Activated naive CD4-positive, alpha-beta T cell treated with anti-CD3 and anti-CD28 coated beads, Interleukin-2, amount 10 ng/mL, durations not matched to agents 7 days and 5 days (primary cell): ENCODE measurements at places on chromosomes 7 and 10.

GRCh38 chr7:118747473-118747872 lies 523.0 kb downstream of the ANKRD7 start:
- no peak overlapping the region for H3K4me3 ChIP-seq
- no peaks in the 10 kb centered on the region for H3K36me3 ChIP-seq
- DNase-seq, result no peak
- no peaks in the 10 kb centered on the region for H3K27me3 ChIP-seq

- H3K27me3 ChIP-seq, result no peaks in the 10 kb centered on the region
- H3K27ac ChIP-seq, result no peak overlapping the region
- no peaks in the 10 kb centered on the region for H3K4me1 ChIP-seq
- no peak overlapping the region for H3K4me3 ChIP-seq
These were observed 38.1 kb downstream of the RELN start for GRCh38 chr7:103951311-103951710.

- H3K4me1 ChIP-seq, result peaks cover 7% of the 10 kb centered on the region
- peak overlapping the region; percentile 50 for H3K4me3 ChIP-seq
- peaks cover 64% of the 10 kb centered on the region for H3K27me3 ChIP-seq
- no peak overlapping the region for H3K27ac ChIP-seq
These were observed 33.7 kb downstream of the AP5Z1 start for GRCh38 chr7:4809091-4809591.

GRCh38 chr10:28768227-28768626 lies 90.9 kb downstream of the BAMBI start:
- H3K27ac ChIP-seq, result no peak overlapping the region
- H3K4me1 ChIP-seq, result no peaks in the 10 kb centered on the region
- no peak overlapping the region for H3K4me3 ChIP-seq
- no peak for DNase-seq
- no peaks in the 10 kb centered on the region for H3K36me3 ChIP-seq

- no peaks in the 10 kb centered on the region for H3K36me3 ChIP-seq
- H3K4me1 ChIP-seq, result no peaks in the 10 kb centered on the region
- no peak overlapping the region for H3K4me3 ChIP-seq
- no peak overlapping the region for H3K27ac ChIP-seq
- H3K27me3 ChIP-seq, result peaks cover 12% of the 10 kb centered on the region
- no peak for DNase-seq
These were observed 22.0 kb downstream of the SUN3 start for GRCh38 chr7:48006866-48007265.

DNA sequence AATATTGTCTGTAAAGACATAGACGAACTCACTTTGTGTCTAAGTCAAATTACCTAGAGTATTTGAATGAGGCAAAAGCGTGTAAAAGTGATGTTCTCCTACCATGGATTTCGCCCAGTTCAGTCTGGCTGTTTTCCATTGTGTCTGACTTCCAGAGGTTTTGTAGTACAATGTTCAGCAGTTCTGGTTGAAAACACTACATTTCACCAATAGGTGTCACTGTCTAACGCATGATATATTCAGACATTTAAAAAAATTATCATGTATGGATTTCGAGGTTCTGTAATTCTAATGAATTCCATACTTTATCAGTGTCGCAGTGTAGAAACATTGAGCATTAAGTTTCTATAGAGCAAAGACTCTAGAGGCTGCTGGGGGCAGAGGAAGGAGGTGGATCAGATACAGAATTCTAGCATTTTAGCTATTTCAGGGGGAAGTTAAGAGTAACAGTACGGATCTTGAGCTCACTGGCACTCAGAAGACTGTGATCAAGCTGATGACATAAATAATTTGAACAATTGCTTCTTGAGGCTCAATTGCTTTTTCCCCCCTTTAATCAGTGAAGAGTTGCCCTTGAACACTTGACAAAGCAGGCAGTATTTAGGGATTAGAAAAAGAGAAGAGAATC lies 196.9 kb upstream of the RHOBTB1 start:
- no peak for DNase-seq
- H3K4me1 ChIP-seq, result no peaks in the 10 kb centered on the region
- H3K27ac ChIP-seq, result no peak overlapping the region
- no peaks in the 10 kb centered on the region for H3K36me3 ChIP-seq

DNA sequence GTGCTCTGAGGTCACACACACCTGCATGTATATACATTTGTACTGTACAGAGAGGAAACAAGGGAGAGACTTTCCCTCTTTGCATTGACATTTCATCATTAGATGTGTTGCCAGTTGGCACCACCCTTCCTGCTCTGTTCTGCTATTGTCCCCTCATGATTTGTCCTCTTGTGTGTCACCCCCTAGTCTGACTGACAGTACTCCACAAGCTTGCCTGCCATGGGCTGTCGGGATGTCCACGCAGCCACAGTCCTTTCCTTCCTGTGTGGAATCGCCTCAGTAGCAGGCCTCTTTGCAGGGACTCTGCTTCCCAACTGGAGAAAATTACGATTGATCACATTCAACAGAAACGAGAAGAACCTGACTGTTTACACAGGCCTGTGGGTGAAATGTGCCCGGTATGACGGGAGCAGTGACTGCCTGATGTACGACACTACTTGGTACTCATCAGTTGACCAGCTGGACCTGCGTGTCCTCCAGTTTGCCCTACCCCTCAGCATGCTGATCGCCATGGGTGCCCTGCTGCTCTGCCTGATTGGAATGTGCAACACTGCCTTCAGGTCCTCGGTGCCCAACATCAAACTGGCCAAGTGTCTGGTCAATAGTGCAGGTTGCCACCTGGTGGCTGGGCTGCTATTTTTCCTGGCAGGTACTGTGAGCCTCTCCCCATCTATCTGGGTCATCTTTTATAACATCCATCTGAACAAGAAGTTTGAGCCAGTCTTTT lies 9.4 kb downstream of the CLDN12 start:
- no peaks in the 10 kb centered on the region for H3K27me3 ChIP-seq
- H3K4me1 ChIP-seq, result no peaks in the 10 kb centered on the region
- no peak overlapping the region for H3K4me3 ChIP-seq
- H3K36me3 ChIP-seq, result no peaks in the 10 kb centered on the region

DNA sequence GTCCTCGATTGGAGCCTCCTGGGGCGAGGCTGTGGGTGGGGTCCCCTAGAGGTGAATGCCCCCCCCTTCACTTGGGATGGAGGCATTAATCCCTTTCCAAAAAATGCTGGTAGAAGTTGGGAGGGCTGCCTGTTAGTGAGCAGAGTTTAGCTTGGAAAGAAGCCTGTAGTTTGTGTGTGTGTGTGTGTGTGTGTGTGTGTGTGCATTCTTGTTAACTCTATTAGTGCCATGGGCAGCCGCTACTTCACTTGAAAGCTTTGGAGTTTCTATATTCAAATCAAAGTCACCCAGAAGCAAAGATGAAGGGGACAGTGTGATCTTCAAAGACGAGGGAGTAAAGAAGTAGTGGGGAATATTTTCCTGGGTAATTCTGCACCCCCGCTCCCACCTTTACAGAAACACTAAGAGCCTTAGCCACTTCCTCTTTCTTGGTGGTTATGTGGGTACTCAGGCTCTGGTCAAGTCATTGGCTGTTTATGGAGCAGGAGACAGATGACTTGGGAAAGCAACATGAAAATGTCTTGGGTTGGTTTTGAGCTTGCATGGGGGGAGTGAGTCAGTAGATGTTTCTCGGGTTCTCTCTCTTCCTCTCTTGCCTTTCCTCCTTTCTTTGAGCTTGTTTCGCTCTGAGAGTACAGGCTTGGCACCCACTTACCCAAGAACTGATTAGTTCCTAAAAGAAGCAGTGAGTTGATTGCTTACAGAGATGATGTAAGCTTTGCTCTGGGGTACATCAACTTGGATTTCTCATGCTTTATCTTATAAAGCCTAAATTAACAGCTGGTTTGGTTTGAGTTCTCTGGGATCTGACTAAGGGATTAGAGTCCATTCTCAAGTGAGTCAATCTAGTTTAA lies 35.9 kb downstream of the TCF7L2 start:
- no peak overlapping the region for H3K27ac ChIP-seq
- peaks cover 7% of the 10 kb centered on the region for H3K4me1 ChIP-seq
- no peak for DNase-seq
- no peaks in the 10 kb centered on the region for H3K36me3 ChIP-seq
- H3K27me3 ChIP-seq, result peaks cover 91% of the 10 kb centered on the region

- H3K27ac ChIP-seq, result peak overlapping the region; percentile 96
- peaks cover 40% of the 10 kb centered on the region for H3K4me1 ChIP-seq
- peaks cover 29% of the 10 kb centered on the region for H3K27me3 ChIP-seq
- peak overlapping the region; percentile 86 for H3K4me3 ChIP-seq
- DNase-seq, result peak; percentile 86
These were observed 2.4 kb downstream of the CDK6 start for GRCh38 chr7:92833766-92834506.

GRCh38 chr7:130560972-130561371 lies 69.1 kb downstream of the MEST start:
- H3K36me3 ChIP-seq, result no peaks in the 10 kb centered on the region
- no peak overlapping the region for H3K27ac ChIP-seq
- H3K4me3 ChIP-seq, result no peak overlapping the region
- DNase-seq, result peak; percentile 34

- no peak for DNase-seq
- no peaks in the 10 kb centered on the region for H3K36me3 ChIP-seq
- H3K27ac ChIP-seq, result no peak overlapping the region
- H3K4me1 ChIP-seq, result peaks cover 2% of the 10 kb centered on the region
These were observed 49.5 kb upstream of the EBF3 start for GRCh38 chr10:130013335-130014262.

GRCh38 chr10:102324061-102324460 lies 71.4 kb upstream of the NFKB2 start:
- H3K27me3 ChIP-seq, result no peaks in the 10 kb centered on the region
- no peak overlapping the region for H3K27ac ChIP-seq

- peaks cover 3% of the 10 kb centered on the region for H3K27me3 ChIP-seq
- H3K4me3 ChIP-seq, result no peak overlapping the region
- H3K27ac ChIP-seq, result no peak overlapping the region
- no peaks in the 10 kb centered on the region for H3K36me3 ChIP-seq
- no peak for DNase-seq
- H3K4me1 ChIP-seq, result peaks cover 2% of the 10 kb centered on the region
These were observed 47.6 kb downstream of the ICA1 start for GRCh38 chr7:8214244-8214824.

- no peaks in the 10 kb centered on the region for H3K36me3 ChIP-seq
- no peaks in the 10 kb centered on the region for H3K4me1 ChIP-seq
- no peak overlapping the region for H3K4me3 ChIP-seq
- DNase-seq, result no peak
- H3K27me3 ChIP-seq, result peaks cover 5% of the 10 kb centered on the region
These were observed 10.2 kb upstream of the ZFYVE27 start for GRCh38 chr10:97726636-97727178.

GRCh38 chr7:134662871-134663205 lies 16.2 kb downstream of the BPGM start:
- no peaks in the 10 kb centered on the region for H3K27me3 ChIP-seq
- peaks cover 51% of the 10 kb centered on the region for H3K36me3 ChIP-seq
- no peak overlapping the region for H3K27ac ChIP-seq
- no peak for DNase-seq

DNA sequence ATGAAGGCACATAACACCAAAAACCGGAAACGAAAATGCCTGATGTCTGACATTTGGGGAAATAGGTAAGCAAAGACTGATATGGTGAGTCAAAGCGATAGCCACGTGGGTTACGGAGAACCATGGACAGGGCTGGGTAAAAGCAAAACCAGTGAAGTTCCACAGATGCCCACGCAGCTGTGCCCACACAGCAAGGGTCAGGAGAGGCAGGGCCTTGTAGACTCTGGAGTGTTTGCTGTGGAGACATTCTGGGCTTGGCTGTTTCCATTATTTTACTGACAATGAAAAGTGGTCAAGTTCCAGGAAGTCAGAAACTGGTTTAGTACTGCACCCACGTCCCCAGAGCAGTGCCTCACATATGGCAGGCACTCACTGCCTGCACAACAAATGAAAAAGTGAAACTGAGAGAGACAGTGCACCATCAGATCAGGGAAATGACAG lies 148.7 kb downstream of the ZMYND11 start:
- no peaks in the 10 kb centered on the region for H3K27me3 ChIP-seq
- H3K4me3 ChIP-seq, result no peak overlapping the region
- H3K4me1 ChIP-seq, result peaks cover 9% of the 10 kb centered on the region
- DNase-seq, result no peak
- no peaks in the 10 kb centered on the region for H3K36me3 ChIP-seq
